ENCODE measurements at places on chromosomes 1 and 21.
A peak's percentile ranks its signal among the peaks of the same experiment; 100 is the strongest.

GRCh38 chr21:39525129-39525528 lies 73.4 kb downstream of the SH3BGR start:
- no peak for DNase-seq

GRCh38 chr21:43739621-43740435 lies 20.9 kb downstream of the PDXK start:
- no peak for DNase-seq

GRCh38 chr1:65995336-65995735 lies 202.6 kb downstream of the PDE4B start:
- DNase-seq = no peak

- DNase-seq = no peak
Observed at GRCh38 chr1:221878134-221878533, 136.2 kb upstream of the DUSP10 start.

DNA sequence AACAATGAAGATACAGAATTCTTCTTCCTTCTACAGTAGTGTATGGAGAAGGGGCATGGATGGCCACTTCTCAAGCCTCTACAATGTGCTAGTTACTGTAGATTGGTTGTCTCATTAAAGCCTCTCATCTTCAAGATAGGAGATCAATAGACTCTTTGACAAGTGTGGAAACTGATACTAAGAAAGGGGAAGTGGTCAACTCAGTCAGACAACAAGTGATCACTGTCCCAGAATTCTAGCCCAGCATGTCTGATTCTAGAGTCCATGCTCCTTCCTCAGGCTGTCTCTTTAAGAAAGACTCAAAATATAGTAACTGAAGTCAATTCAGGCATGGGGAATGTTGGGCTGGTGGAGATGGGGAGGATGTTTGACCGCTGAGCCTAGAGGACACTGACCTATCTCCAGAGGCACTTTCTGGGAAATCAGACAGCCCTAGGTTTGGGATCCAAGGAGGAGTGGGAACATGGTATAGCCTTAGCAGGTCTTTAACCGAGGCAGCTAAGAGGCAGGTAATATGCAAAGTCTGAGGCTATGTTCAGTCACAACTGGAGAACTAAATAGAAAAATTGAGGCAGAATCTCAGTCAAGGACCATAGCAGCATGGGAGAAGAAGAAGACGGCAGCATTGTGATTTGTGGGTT lies 39.3 kb upstream of the EYA3 start:
- no peak for DNase-seq

- DNase-seq = no peak
Observed at GRCh38 chr1:31549809-31550620, 26.3 kb upstream of the TINAGL1 start.

- no peak for DNase-seq
Observed at GRCh38 chr1:113677250-113678158, 81.8 kb downstream of the PHTF1 start.

- DNase-seq = no peak
Observed at GRCh38 chr1:224525411-224526040, 90.6 kb upstream of the CNIH3 start.

- DNase-seq = no peak
Observed at GRCh38 chr1:182192966-182193365, 131.5 kb upstream of the ZNF648 start.

DNA sequence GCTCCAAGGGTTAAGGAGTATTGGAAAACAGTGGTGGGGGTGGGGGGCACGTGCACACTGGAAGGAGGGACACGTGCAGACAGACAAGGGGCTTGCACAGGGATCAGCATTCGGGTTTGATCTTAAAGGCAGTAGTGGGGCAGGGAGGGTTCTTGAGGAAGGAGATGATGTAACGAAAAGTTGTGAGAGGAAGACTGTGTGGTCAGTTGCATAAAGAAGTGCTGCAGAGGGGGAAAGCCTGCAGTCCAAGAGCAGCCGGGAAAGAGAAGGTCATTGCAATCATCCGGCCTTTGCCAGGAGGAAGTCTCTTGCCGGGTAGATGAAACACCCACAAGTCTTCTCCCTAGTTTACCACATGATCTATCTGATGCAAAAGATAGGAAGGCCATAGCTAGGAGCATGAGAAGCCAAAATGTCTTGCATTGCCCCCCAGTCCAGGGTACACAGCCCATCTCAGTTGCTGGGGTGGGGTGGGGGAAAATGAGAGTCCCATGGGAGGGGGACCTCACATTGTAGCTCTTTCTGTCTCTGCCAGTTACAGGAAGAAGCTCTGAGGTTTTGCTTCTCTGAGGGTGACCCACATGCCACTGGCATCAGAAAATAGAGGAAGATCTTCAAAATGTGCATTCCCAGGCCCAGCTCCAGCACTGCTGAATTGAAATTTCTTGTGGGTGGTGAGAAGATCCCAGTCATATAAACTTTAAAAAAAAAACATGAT lies 202.5 kb upstream of the RAB4A start:
- no peak for DNase-seq

GRCh38 chr21:38459490-38459889 lies 38.8 kb downstream of the ERG start:
- DNase-seq = no peak

GRCh38 chr1:103561643-103562395 lies 9.6 kb upstream of the AMY2B start:
- DNase-seq = no peak

DNA sequence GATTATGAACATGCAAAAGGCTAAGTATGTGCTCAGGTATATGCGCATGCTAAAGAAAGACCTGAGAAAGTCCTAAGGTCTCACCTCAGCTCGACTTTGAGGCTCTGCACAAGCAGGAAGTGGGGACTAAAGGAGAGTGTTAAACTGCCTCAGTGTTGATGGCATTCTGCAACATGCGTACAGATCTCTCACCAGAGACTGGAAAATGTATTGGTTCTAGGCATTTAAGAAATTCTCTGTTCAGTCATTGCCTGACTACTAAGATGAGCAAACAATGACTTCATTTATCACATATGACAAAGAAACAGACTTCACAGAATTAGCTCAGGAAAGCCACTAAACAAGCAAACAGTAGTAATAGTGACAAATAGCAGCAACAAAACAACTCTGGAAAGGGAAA lies 90.8 kb downstream of the USH2A start:
- DNase-seq = no peak

DNA sequence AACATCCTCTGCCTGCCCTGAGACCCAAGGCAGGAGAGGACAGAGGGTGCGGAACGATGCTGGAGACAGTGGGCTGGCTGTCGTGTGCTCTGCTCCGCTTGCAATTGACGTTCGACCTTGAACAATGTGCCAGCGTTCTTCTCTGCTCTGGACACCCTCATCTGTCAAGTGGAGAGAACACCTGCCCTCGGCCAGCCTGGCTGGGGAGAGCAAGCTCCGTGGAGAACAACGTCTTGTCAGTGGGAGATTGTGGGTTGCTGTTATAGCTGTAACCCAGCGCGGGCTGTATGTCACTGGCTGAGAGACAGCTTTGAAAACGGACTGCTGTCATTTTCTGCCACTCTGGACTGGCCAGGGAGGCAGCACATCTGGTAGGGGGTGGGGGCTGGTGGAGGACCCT lies 14.7 kb downstream of the KIAA1614 start:
- no peak for DNase-seq

GRCh38 chr1:224357626-224358124 lies 996 bp downstream of the CNIH4 start:
- DNase-seq = no peak

DNA sequence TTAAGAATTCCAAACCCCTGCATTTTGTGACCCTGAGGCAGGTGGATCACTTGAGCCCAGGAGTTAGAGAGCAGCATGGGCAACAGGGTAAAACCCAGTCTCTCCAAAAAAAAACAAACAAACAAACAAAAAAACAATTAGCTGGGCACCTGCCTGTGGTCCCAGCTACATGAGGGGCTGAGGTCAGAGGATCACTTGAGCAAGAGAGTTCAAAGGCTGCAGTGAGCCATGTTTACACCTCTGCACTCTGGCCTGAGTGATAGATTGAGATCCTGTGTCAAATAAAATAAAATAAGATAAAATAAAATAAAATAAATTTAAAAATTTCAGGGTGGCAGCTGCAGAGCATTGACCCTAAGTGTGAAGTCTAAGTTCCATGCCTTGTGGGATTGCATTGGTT lies 16.7 kb upstream of the PTGFR start:
- DNase-seq = no peak

- DNase-seq = no peak
Observed at GRCh38 chr1:4424254-4424653, 230.2 kb upstream of the AJAP1 start.

DNA sequence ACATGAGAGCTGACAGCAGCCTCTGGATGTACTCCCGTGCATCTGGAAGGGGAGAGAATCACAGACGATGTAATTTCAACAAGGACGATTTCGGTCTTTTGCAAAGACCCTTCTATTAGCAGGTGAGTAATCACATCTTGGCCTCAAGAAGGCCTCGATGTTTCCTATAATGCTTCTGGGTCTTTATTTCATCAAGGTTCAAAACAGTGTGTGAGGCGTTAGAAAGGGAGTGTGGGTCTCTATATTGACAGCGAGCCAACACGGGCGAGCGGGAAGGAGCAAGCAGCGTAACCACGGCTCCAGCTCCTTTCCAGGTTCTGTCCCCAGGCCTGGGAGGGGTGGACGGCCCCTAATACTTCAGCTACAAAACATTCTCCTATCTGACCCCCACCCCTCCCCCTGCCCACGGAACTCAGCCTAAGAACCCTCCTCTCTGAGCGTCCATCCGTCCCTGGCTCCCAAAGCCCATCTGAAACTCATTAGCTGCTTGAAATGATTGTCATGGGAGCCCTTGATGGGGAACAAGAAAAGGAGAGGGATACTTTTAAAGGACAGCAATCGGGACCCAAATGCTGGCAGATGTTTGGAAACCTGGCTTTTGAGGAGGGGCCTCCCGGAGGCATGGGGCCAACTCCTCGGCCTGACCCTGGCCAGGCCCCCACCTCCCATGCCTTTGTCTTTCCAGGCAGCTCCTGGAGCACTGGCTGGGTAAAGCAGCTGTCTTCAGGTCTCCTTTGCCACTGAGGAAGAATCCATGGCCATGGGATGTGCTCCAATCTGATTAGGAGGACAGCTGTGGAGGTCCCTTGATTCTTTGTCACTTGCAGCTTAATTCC lies 250.8 kb downstream of the FOXD2 start:
- DNase-seq = peak; percentile 43

DNA sequence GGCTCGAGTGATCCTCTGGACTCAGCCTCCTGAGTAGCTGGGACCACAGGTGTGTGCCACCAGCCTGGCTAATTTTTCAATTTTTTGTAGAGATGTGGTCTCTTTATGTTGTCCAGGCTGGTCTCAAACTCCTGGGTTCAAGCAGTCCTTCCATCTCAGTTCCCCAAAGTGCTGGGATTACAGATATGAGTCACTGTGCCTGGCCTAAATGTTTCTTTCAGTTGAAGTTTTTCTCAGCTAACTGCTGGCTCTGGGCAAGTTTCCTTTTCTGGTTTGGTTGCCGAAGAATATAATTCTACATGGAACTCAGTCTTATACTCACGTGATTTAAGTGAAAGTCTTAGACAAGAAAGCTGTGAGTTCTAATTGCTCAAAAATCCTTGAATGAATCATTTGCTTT lies 57.0 kb downstream of the SASS6 start:
- DNase-seq = no peak

- DNase-seq = no peak
Observed at GRCh38 chr21:29416268-29416667, 117.5 kb downstream of the BACH1 start.

DNA sequence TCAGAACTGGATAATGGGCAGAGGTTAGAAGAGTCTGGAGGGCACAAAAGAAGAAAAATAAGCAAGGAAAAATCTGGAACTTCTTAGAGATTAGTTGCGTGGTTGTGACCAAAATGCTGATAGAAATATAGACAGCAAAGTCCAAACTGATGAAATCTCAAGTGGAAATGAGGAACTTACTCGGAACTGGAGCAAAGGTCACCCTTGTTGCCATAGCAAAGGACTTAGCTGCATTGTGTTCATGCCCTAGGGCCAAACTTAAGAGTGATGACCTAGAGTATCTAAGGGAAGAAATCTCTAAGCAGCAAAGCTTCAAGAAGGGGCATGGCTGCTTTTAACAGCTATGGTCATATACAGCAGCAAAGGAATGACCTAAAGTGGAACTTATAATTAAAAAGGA lies 180.0 kb downstream of the TTLL7 start:
- no peak for DNase-seq

DNA sequence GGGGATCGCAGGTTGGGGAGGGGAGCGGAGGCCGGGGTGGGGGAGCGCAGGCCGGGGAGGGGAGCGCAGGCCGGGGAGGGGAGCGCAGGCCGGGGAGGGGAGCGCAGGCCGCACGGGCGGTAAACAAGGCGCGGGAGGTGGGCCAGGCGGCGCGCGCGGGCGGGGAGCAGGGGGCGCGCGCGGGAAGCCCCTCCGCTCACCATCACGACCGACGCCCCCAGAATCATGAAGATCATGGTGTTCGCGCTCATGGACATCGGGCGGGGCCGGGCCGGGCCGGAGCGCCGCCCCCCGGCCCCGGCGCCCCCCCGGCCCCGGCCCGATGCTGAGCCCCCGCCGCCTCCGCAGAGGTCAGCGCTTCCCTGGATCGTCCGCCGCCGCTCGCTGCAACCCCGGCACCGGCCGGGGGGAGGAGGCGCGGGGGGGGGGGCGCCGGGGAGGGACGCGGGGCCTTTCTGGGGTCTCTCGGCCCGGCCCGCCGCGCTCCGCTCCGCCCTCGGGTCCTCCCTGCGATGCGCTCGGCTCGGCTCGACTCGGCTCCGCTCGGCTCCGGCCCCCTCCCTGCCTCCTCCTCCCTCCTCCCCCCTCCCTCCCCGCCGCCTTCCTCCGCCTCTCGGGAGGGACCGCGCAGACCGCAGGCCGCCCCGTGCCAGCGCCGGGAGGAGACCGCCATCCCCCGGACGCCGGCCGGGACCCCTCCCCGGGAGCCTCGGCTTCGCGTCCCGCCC lies at the start of gene TMEM240:
Gene TMEM240, minus strand, starts transcription at position 535 of the 728 bp plus-strand sequence. Its CDS starts 278 bp downstream, at position 257.
- DNase-seq = peak; percentile 90

DNA sequence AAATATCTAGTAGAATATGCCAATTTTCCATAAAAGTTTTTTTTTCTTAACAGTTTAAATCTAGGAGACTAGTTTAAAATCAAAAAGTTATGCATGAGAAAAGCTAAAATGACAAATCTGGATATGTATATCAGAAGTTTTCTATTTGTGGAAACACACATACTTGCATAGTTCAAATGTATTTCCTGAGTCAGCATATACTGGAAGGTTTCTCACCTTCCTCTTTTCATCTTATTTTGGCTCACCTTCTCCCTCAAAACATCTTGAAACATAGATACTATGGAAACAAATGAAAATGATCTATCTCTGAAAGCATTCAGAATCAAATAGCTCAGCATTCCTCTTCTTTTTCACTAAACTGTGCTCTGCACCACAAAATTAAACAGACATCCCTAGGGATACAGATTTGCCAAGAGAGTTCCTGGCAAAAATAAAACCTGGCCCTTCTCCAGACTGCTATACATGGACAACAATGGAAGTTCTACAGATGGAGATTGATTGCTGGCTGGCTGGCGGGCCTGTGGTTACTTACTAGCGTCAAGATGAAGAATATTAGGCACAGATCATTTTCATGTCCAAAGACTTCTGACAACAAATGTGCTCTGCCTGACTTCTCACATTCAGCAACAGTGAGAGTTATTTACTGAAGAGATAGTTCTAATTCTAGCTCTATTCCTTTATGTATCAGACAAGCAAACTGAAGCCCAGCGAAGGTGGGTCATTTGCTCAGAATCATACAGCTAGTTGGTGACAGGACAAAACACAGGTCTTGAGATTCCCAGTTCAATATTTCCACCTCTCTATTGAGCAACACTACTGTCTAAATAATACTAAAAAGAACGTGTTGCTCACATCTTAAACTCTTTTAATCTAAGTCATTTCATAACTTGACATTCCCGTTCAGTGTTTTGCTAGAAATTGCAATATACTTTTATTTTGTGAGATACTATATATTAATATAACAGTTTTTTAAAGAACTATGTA lies 26.6 kb downstream of the DIPK1A start:
- DNase-seq = no peak

- no peak for DNase-seq
Observed at GRCh38 chr1:160558660-160559380, 20.5 kb downstream of the CD84 start.

- no peak for DNase-seq
Observed at GRCh38 chr1:172254521-172255222, 165.8 kb upstream of the C1orf105 start.

Measured in H1 (cell line).